NCI-H526 treated with DMSO at 0.1 percent for 48 hours (cell line): ENCODE measurements at places on chromosomes 7 and 10.

DNA sequence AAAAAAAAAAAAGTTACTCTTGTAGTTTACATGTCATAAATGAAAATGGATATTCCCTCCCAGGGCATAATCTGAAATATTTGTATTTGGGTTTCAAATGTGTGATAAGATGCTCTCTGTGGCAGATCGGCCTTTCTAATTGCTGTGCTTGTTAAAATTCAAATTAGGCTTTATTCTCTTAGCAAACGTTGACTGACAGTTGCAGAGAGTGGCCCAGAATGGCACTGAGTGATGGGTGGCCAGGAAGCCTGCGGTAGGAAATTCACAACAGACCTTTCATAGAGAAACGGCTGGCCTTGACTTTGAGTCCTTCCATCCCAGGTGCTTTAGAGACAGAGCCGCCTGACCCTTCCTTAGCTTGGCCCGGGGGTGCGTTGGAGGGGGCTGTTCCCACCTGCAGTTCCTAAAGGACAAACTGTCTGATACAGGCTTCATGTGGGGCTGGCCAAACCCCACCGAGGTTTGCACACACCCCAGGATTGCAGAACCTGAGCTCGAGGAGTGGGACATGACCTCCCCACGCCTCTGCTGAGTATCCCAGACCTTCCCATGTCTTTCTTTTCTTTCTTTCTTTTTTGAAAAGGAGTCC is 152.7 kb downstream of the CUX1 start:
- peak; percentile 72 for DNase-seq

DNA sequence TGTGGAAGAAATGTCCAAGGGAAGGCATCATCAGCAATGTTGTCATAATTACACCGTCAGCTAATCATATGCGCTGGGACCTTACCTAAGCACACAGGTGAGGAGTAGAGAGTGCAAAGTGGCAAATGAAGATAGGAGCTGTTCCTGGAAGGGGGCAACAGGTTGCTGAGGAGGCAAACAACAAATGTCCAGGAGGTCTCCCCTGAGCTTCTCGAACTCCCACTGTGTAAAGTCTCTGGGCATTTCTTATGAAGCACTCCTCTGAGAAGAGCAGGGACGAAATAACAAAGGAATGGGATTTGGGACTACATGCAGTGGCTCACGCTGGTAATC is 152.5 kb downstream of the DOCK4 start:
- DNase-seq: no peak

- DNase-seq: no peak
These were observed 316.4 kb upstream of the IGFBP3 start for GRCh38 chr7:46237466-46237865.

GRCh38 chr7:140674899-140675701 is 2.4 kb downstream of the ADCK2 start:
- DNase-seq: peak; percentile 18

- DNase-seq: peak; percentile 36
These were observed 17.6 kb downstream of the FKBP6 start for GRCh38 chr7:73345538-73345937.

- DNase-seq: no peak
These were observed 284.2 kb downstream of the BICC1 start for GRCh38 chr10:58796824-58797223.

DNA sequence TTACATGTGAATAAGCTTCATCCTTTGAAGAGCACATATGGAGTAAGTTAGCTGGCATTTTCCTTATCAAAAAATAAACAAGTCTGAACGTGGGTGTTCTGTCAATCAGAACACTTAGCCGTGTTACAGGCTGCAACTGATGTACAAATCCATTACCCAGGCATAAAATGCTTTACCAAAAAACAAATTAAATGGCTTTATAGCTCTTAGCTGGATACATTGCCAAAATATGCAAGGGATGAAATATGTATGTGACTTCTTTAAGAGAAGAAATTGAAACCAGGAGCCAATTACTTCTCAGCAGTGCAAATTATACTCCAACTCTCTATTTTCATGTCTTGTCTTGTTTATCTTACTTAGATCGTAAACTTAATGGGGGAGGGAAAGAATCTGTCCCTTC is 214.8 kb downstream of the DGKB start:
- DNase-seq: no peak

- DNase-seq: no peak
These were observed 94.4 kb upstream of the STEAP4 start for GRCh38 chr7:88401009-88401623.

- DNase-seq: no peak
These were observed 155.6 kb upstream of the FAM13C start for GRCh38 chr10:59517996-59518395.

GRCh38 chr10:44334091-44334490 is 50.8 kb downstream of the CXCL12 start:
- no peak for DNase-seq

- DNase-seq: no peak
These were observed 5.1 kb upstream of the OAT start for GRCh38 chr10:124423813-124424212.

- no peak for DNase-seq
These were observed 15.8 kb downstream of the KLLN start for GRCh38 chr10:87847550-87847949.
